ENCODE measurements at places on chromosomes 5 and 9. TPM values are rescaled to one million over a fixed set of nuclear protein-coding genes. Genes with fewer than 3 reads are reported as not detected.

- DNase-seq: no peak
Measured at GRCh38 chr9:133360400-133361393, 4.3 kb downstream of the SURF2 start.

The NME5 gene
- total RNA-seq: 0.65 TPM

DNA sequence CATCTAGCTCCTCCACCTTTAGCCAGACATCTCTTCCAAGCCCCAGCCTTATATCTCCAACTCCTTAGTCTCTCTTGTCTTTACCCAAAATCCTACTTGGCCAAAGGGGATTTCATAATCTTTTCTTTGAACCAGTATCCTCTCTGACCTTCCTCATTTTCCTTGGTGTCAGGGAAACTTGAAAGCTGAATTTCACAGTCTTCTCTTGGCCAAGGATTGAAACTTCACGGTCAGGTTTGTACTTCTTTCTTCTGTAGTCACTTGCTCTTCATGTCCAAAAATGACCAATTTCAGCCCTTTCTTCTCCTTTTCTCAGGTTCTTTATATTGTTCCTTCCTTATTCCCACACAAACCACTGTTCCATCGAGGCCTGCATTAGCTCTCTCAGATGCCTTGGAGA lies 473.7 kb upstream of the KLF4 start:
- no peak for DNase-seq

The FBP2 gene
- total RNA-seq: 53.2 TPM

DNA sequence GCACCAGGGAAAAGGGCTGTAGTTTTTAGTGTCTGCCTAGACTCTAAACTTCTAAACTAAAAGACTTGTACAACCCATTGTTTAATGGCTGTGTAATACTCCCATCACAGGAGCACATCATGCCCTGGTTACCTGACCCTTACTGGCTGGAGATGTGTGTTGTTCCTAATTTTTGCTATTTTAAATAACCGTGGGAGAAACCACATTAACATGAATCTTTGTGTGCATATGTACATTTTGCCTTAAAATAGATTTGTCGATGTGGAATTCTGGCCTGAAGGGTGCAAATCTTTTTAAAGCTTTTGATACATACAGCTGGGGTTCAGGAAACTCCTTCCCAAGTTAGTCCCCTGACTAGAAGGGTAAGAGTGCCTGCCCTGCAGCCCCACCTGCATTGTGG lies 39.7 kb downstream of the PHF2 start:
- no peak for DNase-seq

Measured in psoas muscle (tissue), 8 donors.